ENCODE measurements at places on chromosomes 4 and X. TPM values are rescaled to one million over a fixed set of nuclear protein-coding genes. Genes with fewer than 3 reads are reported as not detected.

FAM13A gene
- 61.8 TPM for total RNA-seq

MAGEA10 gene
- not detected for total RNA-seq

SLC34A2 gene
- not detected for total RNA-seq

CTAG1A gene
- not detected for total RNA-seq

ATP2B3 gene
- not detected for total RNA-seq

POU4F2 gene
- not detected for total RNA-seq

RHOH gene
- 4.1 TPM for total RNA-seq

NHS gene
- 5.8 TPM for total RNA-seq

PPARGC1A gene
- 4.9 TPM for total RNA-seq

HSD17B13 gene
- total RNA-seq, result 1.4 TPM

PITX2 gene
- total RNA-seq, result 0.49 TPM

PABPC5 gene
- total RNA-seq, result 2.8 TPM

NEIL3 gene
- 1.7 TPM for total RNA-seq

OR13H1 gene
- total RNA-seq, result not detected

NLRP2B gene
- not detected for total RNA-seq

SPACA5B gene
- total RNA-seq, result not detected

RRH gene
- total RNA-seq, result 0.44 TPM

RPA4 gene
- 1.6 TPM for total RNA-seq
